Cardiac septum (tissue), 1 donor: ENCODE measurements at places on chromosomes 1 and 21.

DNA sequence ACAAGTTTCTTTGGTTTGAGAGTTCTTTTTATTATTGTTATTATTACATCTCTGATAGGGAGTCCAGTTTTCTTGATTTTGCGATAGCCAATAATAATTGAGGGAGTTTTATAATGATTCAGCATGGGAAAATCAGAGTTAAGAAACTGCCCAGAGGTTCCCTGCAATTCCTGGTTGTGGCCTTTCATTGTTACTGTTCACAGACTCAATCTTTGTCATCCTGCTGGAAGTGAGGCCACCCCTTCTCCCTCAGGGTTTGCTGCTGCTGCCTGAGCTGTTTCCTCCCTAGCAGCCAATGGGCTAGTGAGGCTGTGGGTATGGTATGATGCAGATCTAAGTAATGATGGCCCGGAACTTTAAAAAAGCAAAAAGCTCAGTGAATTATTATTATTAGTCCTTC lies 50.2 kb upstream of the TACSTD2 start:
- no peak for DNase-seq

- DNase-seq, result no peak
Observed at GRCh38 chr1:207938016-207938415, 27.1 kb upstream of the CD34 start.

DNA sequence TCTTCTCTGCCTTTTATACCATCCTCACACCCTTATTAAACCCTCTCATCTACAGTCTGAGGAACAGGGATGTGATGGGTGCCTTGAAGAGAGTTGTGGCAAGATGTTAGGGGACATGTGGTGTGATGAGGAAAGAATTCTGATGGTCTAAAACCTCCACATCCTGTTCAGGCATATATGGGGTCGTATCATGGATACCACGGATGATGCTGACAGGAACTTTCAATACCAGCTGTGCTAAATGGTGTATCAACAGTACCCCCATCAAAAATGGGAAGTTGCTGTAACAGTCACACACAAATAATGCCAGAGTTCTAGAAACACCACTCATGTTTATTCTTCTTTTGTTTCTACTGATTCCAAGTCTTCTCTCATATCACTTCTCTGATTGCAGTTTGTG lies 12.9 kb downstream of the OR2T6 start:
- no peak for DNase-seq

DNA sequence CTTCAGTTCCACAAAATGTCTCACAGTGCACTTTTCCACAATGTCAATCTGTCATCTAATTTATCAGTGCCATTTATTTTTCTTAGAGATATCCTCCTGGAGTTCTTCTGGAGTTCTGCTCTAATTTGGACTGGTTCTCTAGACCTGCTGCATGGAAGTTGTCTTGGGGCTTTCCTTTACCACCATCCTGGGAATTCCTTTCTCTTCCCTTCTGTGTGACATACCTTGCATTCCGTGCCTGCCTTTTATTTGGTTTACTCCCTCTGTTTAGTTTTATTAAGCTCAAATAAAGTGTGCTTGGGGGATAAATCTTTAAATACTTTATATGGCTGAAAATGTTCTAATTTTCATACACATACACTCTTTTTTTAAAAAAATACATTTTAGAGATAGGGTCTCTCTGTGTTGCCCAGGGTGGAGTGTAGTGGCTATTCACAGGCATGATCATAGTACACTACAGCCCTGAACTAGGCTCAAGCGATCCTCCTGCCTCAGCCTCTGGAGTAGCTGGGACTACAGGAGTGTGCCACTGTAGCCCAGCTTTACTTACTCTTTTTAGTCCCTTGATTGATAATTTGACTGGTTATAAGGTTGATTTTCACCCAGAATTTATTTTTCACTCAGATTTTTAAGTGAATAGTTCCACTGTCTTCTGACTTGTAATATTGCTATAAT lies 14.4 kb downstream of the MTF2 start:
- DNase-seq, result no peak

- DNase-seq, result peak; percentile 58
Observed at GRCh38 chr1:201356701-201357100, 20.8 kb downstream of the TNNT2 start.

DNA sequence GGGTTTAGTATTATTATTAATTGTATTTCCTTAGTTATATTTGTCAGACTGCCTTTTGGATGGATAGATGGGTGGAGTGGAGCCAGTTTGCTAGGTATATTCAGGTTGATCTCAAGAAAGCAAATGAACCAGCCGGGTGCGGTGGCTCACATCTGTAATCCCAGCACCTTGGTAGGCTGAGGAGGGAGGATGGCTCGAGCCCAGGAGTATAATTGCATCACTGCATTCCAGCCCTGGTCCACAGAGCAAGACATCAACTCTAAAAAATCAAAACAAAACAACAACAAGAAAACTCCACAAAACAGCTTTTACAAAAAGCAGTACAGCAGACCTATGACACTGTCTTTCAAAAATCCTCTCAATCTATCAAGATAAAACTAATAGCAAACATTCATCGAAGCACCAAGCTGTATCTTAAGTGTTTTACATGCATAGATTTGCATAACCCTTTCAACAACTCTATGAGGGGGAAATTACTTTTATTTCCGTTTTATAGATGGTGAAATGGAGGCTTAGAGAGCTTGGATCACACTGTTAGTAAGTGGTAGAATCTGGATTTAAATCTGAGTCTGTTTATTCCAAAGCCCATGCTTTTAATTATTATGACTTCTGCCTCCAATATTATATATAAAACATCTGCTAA lies 25.5 kb downstream of the KMO start:
- DNase-seq, result no peak

DNA sequence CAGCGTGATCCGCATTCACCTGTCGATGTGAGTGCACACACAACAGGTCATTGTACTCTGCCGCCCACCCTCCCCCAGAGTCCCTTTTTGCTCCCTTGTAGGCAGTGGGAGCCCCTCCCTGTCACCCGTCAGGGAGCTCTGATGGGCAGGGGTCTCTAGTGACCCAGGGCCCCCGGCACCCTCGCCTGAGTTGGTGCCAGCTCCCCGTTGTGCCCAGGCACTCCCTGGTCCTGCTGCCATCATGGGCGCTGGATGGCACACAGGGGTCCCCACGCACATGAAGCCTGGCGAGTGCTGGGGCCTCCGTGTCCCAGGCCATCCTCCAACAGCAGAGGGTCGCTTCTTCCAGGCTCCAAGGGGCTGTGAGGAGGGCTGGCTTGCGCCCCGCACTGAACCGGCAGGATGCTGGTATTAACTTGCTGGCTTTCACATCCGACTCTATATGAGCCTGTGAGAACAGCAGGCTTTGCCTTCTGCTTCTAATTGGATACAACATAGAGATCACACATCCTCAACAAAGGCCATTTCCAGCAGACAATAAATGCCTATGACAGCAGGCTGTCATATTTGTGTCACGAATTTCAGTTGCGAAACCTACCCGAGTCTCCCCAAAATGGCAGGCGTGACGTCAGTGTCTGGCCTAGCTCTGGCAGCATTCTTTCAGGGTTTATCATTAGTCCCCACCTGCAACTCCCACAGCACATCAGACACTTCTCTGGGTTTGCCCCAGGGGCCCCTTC lies 35.4 kb downstream of the KIAA1614 start:
- DNase-seq, result no peak

DNA sequence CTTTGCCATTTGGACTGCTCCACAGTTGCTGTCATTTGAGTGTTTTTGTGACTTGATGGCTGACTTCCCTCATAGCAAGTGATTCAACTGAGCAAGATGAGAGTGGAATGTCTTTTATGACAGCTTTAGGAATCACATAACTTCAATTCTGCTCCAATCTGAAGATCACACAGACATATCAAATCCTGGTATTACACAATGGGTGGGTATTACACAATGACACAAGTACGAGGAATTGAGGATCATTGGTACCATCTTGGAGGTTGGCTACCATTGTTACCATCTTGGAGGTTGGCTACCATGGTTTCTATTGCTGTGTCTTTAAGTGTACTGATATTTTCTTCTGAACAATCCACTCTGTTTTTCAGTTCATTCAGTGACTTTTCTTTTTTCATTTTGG lies 8.5 kb upstream of the TSHB start:
- DNase-seq, result no peak

GRCh38 chr1:87594736-87595383 lies 266.2 kb downstream of the LMO4 start:
- no peak for DNase-seq

GRCh38 chr1:40306296-40306695 lies 10.8 kb downstream of the COL9A2 start:
- no peak for DNase-seq

DNA sequence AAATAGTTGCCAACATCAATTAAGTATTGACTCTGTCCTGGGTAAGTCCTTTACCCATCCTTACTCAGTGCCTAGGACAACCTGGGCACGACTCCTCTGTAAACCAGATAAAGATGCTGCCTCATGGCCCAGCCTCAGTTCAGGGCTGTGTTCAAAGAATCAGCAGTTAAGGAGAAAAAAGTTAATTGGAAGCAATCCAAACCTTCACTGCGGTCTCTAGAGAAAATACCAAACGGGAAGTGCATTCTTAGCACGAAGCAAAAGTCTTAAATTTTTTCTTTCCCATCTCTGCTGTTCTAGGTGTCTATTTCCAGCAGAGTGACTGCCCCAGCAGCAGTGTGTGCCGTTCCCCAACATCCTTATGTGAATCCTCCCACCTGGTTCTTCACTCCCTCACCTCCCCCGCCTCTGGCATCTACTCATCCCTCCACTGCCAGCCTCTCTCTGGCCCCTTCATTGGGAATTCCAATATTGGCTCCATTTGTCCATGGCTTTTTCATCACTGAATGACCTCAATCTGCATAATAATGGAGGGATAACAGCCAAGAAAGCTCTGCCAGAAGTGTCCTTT lies 23.2 kb downstream of the KANK4 start:
- no peak for DNase-seq

DNA sequence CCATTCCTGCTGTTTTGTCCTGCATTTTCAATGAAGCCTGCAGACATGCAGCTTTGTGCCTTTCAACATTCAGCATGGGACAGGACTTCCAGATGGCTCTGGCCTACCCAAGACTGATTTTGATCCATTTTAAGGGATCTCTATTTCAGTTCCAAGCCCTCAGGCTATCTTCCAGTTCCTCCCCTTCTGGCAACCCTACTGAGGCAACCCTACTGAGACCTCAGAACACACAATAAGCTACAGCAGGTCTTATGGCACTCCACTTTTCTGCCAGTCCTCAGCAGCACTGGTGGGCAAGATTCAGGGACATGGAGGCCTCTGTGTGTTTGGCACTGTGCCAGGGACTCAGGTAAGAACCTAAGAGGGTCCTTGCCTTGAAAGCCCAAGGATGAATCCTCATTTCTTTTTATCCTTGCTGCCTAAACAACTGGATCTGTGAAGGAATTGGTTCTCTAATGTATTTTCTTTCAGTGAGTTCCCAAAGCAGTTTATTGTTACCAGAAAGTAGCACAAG lies 50.7 kb downstream of the MAB21L3 start:
- DNase-seq, result no peak

- peak; percentile 91 for DNase-seq
Observed at GRCh38 chr1:41726899-41727748, 191.6 kb downstream of the HIVEP3 start.

DNA sequence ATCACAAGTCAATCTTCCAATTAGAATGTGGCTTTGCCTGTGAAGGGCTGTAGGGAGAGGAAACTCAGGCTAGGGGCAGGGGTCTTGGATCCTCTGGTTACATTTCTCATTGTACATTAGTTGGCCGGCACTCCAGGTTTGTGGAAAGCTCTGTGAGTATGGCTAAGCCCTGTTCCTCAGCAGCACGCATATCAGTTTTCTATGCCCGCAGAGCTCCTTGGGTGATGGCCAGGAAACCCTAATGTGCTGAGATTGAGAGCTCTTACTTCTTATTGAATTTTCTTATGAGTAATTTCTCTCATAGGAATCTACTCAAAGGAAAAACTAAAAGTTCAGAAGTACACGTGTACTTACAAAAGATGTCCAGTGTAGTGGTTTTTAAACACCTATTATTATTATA lies 30.7 kb upstream of the STMN1 start:
- no peak for DNase-seq

GRCh38 chr1:184792450-184792969 lies 37.9 kb upstream of the EDEM3 start:
- peak; percentile 78 for DNase-seq

GRCh38 chr1:184826001-184826400 lies 71.3 kb upstream of the EDEM3 start:
- DNase-seq, result no peak

DNA sequence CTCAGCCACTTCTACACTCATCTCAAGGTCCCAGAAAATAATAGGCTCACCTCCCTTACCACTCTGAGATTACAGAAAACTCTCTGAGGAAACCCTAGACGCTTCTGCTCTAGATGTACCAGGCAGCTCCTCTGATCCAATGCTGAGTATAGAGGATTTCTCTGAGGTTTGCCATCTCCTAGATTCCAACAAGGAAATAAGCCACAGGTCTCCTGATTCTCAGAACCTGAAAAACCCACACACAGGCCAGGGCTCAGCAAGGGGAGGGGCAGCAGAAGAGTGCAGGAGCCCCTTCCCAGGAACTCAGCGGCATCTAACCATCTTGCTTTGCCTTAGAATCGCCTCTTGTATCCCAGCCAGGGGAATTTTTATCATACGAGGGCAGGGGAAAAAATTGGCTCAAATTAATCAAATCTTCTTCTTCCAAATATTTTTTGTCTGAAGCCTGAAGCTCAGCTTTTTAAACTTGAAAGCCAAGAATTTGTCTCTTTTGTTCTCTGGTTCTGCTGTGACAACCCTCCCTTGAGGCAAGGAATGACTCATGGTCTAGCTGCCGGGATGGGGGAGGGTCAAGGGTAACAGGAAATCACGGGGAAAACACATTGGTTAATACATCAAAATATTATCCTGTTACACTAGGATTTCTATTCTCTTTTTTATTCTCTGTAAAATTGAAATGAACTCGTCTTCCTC lies 30.8 kb downstream of the GORAB start:
- no peak for DNase-seq

DNA sequence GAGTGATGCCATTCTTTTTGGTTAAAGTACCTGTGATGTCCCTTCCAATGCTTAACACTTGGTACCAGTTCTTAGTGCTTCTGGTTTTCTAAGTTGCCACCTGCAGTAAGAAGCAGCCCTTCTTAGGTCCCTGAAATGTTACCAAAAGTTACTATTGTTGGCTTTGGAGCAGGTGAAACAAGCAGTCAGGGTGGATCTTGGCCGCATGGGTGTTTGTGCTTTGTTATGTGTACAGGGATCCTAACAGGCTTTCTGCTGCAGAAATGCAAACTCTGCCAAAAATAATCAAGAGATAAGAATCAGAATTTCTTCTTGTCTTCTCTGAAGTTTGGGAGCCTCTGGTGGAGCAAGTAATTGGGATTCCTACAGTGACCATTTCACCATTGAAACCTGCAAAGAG lies 84.4 kb downstream of the UBE4B start:
- DNase-seq, result no peak

GRCh38 chr1:43548285-43549271 lies 17.9 kb downstream of the PTPRF start:
- no peak for DNase-seq

DNA sequence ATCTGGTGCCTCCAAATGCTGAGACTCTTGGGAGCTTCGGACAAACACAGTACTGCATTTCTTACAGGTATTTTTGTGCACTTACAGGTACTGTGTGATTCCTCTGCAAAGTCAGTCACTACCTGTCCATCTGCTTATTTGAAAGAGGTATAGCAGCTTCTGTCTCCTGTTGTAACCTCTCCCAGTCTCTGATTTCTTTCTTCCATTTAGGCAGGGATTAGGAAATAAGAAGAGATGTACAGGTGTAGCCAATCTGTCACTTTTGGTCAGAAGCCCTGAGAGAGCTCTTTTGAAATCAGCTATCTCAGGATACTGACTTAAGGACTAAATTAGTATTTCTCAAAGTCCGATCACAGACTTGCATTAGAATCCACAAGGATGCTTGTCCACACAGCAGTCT lies 54.0 kb downstream of the AKT3 start:
- no peak for DNase-seq
